ENCODE measurements at places on chromosomes 5 and 9.

DNA sequence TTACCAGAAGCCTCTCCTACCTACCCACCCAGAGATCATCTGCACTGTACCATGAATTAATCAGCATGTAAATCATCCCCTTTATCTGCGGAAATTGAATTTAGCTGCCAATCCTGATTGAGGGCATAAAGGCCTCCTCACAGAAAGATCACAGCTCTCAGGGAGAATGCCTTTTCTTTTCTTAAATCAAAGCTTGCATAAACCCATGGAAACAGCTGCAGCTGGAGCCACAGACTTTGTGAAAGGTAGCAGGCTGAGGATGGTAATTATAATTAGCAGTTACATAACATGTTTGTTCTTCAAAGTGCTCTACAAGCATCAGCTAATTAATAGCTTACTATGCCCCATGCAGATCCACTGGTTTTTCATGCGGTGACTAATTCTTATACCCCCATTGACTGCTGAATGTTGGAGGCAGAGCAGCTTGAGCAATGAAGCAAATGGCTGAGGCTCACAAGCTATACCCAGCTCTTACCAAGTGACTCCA lies 54.6 kb downstream of the SUSD1 start:
- DNase-seq: no peak

DNA sequence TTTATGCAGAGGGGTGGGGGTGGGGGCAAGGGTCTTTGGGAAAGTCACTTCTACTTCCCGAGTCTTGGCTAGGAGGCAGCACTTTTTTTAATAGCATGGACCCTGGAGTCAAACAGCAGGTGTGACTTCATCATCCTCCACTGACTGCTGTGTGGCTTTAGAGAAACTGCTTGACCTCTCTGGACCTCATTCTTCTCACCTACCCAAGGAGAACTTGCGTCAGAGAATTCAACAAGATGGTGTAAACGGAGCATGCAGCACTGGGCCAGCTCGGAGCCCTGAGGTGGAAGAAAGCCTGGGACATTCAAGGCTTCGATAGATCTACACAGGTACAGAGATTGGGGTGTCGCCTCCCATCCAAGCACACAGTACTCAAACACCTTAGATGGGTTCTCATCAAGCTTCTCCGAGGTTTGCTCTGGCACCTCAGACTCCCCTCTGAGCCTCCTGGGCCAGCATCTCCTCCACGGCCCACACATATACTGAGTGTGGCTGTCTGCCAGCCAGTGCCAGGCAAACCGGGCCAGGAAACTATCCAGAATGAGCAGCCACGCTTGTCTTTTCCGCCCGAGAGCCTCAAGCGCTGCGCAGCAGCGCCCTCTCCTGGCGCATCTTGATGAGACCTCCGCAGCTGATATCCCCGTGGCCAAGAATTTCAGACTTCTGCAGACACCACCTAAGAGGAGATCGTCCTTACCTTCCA lies 4.6 kb upstream of the SLC25A48 start:
- DNase-seq: peak; percentile 82

- no peak for DNase-seq
These were observed 51.9 kb downstream of the NIPAL4 start for GRCh38 chr5:157511651-157512644.

DNA sequence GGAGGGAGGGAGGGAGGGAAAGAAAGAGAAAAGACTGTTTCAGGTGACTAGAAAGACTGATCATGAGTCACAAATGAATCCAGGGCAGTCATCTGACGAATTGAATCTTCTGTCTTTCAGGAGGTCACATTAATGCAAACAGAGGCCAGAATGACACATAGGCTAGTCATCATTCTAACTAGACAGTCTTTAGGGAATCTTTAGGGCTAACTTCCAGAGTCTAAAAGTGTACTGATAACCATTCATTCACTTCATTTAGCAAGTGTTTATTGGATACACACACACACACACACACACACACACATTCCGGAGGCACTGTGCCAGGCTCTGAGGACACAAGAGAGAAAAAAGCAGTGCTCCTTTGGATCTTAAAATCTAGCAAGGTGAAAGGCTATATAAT lies 156.7 kb downstream of the EBF1 start:
- DNase-seq: no peak

- no peak for DNase-seq
These were observed 47.0 kb downstream of the KLF9 start for GRCh38 chr9:70367305-70367930.

GRCh38 chr5:37882636-37883035 lies 42.8 kb upstream of the GDNF start:
- DNase-seq: no peak

GRCh38 chr5:124514956-124515355 lies 231.5 kb downstream of the ZNF608 start:
- DNase-seq: no peak

GRCh38 chr5:775961-776861 lies 8.3 kb downstream of the ZDHHC11B start:
- no peak for DNase-seq

- DNase-seq: no peak
These were observed 7.8 kb upstream of the ANP32B start for GRCh38 chr9:97975376-97975775.

- peak; percentile 57 for DNase-seq
These were observed 35.9 kb downstream of the ASS1 start for GRCh38 chr9:130480673-130481072.

- no peak for DNase-seq
These were observed 466.0 kb downstream of the CAAP1 start for GRCh38 chr9:26426551-26427131.

- DNase-seq: no peak
These were observed 86.6 kb downstream of the C5orf15 start for GRCh38 chr5:133881576-133882388.

GRCh38 chr9:35728041-35728971 lies 3.7 kb downstream of the TLN1 start:
- no peak for DNase-seq

DNA sequence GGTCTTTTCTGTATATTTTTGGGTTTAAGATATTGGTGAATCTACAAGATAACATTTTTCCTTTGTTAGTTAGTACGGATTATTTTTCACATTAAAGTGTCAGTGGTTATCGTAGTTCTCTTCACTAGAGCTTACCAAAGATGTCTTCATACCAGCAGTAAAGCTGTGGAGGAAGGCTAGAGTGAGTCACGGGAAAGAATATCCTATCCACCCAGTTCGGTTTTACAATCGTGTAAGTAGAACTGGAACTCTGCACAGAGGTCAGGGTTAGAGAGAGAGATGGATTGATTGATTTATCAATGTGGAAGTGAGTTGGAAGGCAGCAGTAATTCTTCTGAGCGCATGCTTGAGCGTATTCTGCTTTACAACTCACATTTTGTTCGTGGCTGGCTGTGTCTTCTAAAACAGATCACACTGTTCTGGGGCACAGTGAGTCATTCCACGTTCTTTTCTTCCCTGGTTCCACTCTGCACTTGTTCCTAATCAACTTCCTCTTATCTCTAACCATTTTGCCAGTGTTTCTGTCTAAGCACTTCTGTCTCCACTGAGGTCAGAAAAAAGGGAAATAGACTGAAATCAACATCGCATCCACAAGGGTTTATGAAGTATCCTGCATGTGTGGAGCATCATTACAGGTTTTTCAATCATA lies 86.5 kb upstream of the ARRDC3 start:
- DNase-seq: no peak

- no peak for DNase-seq
These were observed 158.5 kb downstream of the FSTL4 start for GRCh38 chr5:133453831-133454230.

- DNase-seq: no peak
These were observed 17.2 kb upstream of the RGS3 start for GRCh38 chr9:113446323-113446740.

GRCh38 chr5:80784451-80784850 lies 129.7 kb upstream of the DHFR start:
- no peak for DNase-seq

GRCh38 chr5:119949426-119949999 lies 320.2 kb downstream of the FAM170A start:
- DNase-seq: no peak

DNA sequence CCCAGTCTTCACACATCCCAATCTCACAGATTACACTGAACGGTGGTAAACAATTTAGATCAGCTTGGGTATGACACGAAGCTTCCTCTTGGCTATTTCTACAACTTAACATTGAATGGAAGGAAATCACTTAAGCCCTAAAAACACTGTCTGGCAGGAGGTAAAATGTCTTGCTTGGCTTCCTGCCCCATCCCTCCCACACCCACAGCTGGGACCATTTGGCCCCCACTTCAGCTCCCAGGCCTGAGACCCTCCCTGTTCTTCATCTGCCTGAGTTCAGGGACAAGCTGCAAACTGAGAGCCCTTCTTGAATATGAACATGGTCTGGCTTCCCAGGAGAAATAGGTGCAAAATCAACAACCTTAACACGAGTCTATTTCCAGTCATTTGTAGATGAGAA lies 3.4 kb upstream of the COL15A1 start:
- DNase-seq: no peak

GRCh38 chr5:82570-82969 lies 9.4 kb upstream of the PLEKHG4B start:
- peak; percentile 25 for DNase-seq

DNA sequence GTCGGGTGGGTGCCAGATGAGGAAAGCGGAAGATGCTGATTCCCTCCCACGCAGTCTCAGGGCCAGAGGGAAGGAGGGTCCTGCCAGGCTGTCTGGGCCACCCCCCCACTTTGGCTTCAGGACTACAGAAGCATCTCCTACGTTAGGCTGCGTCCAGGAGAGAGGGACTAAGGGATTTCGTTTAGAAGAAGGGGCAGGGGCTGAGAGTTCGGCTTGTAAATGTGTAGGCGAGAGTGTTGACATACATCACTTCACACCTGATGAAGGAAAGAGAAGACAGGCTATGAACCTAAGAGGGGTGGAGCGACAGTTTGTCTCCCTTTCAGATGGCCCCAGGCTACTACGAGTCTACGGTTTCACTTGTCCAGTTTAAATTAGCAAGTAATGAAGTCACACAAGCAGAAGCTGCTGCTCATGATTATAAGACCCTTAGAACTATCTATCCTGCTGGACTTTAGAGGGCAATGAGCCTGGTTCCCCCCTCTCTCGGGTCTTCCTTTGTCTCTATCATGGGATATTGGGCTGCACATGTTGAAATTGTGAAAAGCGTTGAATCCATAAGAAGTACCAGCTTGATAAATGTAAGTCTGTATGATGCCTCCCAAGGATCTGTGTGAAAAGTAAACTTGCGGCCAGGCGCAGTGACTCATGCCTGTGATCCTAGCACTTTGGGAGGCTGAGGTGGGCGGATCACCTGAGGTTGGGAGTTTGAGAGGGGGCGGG lies 193.0 kb downstream of the AOPEP start:
- no peak for DNase-seq

GRCh38 chr5:125006011-125006685 lies 259.7 kb upstream of the ZNF608 start:
- DNase-seq: no peak

Measured in glutamatergic neuron (in vitro differentiated cells).